ENCODE measurements at places on chromosomes 4 and X.

- DNase-seq = no peak
Observed at GRCh38 chr4:43732829-43733426, 715.7 kb downstream of the KCTD8 start.

- no peak for DNase-seq
Observed at GRCh38 chr4:98661371-98662054, 3.1 kb upstream of the TSPAN5 start.

DNA sequence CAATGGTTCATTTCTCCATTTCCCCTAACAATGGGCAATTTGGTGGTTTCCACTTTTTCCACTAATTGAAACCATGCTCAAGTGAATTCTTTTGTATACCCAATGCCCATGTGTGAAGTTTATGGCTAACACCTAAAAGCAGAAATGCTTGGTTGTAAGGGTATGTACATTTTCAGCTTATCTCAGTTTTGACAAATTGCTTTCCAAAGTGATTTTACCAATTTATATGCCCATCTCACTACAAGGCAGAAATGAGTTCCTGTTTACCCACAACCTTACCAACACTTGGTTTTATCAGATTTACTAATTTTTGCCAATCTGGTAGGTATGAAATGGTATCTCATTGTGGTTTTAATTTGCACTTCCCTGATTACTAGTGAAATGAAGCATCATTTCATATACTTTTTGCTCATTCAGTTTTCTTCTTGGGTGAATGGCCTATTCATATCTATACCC is 14.8 kb downstream of the GPR34 start:
- no peak for DNase-seq

DNA sequence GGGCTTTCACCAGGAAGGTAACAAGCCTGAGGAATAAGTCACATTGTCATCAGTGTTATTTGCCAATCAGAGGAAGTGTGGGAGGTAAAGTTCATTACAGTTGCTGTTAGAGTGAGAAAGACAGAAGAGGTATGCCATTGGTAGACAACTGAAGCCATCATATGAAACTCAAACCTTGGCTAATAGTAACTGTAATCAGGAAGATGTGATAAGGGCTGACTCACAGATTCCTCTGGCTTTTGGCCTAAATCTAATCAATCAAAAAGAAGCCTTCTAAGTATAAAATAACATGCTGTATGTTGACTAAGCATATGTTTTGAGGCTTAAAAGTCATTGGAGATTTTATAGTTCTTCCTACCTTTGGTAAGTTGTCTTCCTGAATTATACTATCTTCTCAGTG is 242.8 kb downstream of the PCDH7 start:
- DNase-seq = no peak

GRCh38 chrX:40391662-40392061 is 189.1 kb upstream of the ATP6AP2 start:
- DNase-seq = no peak

DNA sequence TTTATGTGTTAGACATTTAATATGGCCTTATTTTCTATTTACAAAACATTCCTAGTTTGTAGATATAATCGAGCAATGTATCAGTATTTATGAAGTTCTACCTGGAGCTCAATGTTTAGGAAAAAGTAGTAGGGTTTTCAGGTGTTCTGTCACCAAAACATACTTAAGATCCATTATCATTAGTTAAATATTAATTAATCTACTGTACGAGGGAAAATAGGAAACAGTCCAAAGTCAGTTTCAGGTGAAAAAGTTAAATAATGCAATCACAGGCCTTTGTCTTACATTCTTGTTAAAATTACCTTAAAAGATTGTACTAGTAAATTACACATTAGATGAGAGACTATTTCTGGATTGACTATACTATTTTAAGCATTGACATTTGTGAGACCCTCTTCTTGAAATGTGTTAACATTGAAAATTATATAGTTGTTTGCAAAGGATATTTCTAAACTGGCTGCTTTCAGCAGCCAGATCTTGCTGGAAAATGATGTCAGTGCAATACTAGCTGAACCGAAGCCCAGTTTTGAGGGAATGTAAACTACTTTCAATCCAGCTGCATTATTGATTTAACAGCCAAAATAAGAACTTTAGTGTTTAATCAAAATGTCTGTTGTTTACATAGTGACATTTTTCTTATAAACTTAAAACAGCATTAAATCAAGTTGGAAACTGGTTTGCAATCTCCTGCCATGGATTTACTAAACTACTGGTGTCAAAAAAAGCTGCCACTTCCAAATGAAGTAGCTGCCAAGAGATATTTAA is 19.3 kb downstream of the GUCY1B1 start:
- DNase-seq = no peak

DNA sequence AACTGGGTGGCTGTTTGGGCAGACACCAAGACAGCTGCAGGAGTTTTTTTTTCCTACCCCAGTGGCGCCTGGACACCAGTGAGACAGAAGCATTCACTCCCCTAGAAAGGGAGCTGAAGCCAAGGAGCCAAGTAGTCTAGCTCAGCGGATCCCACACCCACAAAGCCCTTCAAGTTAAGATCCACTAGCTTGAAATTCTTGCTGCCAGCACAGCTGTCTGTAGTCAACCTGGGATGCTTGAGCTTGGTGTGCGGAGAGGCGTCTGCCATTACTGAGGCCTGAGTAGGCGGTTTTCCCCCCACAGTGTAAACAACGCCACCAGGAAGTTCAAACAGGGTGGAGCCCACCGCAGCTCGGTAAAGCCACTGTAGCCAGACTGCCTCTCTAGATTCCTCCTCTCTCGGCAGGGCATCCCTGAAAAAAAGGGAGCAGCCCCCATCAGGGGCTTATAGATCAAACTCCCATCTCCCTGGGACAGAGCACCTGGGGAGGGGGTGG is 171.4 kb downstream of the ARHGEF9 start:
- no peak for DNase-seq

DNA sequence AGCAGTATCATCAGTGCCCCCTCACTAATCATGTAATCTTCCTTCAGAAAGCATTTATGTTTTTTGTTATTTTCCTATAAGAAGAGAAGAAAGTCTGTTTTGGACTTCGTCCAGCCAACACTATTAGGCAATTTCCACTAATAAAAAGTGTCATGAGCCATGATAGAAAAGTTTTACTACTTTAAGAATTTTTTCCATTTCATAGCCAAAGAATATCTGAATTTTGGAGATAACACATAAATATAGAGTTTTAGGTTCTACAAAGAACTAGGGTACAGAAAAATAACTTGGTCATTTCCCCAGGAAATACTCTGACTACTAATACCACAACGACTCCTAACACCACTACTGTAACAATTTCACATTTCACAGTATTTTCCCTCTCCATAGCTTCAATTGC is 41.8 kb upstream of the VEGFC start:
- no peak for DNase-seq
